H9 (cell line): ENCODE measurements at places on chromosomes 2 and 18. TPM values are rescaled to one million over a fixed set of nuclear protein-coding genes. Genes with fewer than 3 reads are reported as not detected.

GRCh38 chr2:119290859-119291587 is 67.4 kb downstream of the STEAP3 start:
- peak; percentile 94 for DNase-seq

DNA sequence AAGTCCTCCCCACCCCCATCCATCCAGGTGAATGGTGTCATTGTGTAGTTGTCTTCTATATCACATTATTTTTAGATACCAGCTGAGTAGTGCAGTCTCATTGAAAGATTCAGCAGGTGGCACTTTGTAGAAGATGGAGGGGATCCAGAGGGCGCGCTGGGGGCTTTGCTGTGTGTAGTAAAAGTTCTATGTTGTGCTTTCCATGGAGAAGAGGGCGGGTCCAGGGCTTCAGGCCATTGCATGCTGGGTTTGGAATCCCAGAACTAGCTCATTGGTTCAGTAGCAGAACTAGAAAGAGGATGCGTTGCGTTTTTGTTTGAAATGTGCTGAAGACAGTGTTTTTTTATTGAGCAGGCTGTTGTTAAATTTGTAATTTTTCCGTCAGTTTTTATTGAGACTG is 120.0 kb downstream of the MAP4K4 start:
- DNase-seq = no peak

- DNase-seq = no peak
These were observed 588.0 kb upstream of the NRXN1 start for GRCh38 chr2:51619961-51620360.

DNA sequence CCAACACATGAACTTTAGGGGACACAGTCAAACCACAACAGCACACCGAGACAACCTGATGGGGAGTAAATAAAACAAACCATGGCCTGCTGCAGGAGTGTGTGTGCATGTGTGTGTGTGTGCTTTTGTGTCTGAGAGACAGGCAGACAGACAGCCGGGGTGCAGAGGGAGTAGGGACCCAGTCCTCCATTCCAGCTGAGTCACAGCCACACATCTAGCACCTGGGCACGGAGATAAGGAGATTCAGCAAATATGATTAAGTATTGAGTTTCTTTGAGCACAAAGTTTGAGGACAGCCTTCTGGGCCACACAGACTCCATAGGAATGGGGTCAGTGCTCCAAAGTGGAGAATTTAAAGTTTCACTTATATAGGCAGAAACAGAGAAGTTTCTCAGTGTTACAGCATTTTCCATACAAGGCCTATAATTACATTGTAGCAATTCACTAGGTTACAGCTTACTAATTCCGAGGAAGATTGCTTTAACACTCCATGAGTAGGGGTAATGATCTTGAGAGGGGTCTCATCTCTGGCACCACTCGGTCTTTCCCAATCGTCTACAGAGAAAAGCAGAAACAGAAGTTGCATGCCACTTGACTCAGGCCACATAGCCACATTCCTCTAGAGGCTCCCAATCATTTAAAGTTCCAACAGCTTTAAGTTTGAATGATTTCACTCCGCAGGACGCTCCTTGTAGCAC is 30.8 kb upstream of the PRLH start:
- DNase-seq = no peak

GRCh38 chr2:207337234-207338219 is 171.8 kb upstream of the KLF7 start:
- DNase-seq = no peak

DNA sequence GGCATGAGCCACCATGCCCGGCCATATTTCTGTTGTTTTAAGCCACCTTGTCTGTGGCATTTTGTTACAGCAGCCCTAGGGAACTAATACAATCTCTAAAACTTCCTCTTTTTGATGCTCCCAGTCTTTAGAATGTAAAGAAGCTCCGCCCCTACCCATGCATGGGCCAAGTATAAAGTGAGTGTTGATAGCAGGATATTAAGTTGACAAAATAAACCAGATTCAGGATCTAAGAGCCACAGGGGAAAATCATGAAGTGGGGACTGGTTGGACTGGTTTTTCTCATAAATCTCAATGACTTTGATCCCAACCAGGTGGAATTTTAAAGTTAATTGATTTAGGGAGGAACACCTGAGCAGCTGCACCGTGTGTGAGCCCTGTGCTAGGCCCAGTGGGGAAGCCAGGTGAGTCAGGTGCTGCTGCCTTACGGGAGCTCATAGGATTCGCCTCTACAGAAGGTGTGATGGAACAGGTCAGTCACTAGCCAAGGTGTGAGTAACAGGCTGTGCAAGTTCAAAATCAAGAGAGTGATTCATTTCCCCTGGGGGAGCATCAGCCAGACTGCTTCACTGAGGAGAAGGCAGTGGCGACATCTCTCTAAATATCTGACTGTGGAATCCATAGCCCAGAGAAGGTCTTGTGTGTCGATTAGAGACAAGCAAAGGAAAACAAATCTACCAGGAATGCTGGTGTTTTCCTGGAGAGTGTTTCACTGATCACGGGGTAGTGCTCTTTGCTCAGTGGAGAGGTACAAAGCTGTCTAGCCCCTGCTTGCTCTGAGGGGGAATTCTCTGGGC is 63.0 kb upstream of the MSH2 start:
- DNase-seq = no peak

- DNase-seq = no peak
These were observed 980 bp upstream of the RNPEPL1 start for GRCh38 chr2:240567137-240567871.

NMUR1 gene
- 0.13 and 0.20 TPM in 2 replicates for total RNA-seq

GRCh38 chr2:237585590-237586221 is 4.8 kb downstream of the RAB17 start:
- no peak for DNase-seq

GRCh38 chr2:149562324-149562723 is 25.3 kb downstream of the MMADHC start:
- no peak for DNase-seq

- DNase-seq = no peak
These were observed 28.8 kb downstream of the SETBP1 start for GRCh38 chr18:44709307-44710126.

DNA sequence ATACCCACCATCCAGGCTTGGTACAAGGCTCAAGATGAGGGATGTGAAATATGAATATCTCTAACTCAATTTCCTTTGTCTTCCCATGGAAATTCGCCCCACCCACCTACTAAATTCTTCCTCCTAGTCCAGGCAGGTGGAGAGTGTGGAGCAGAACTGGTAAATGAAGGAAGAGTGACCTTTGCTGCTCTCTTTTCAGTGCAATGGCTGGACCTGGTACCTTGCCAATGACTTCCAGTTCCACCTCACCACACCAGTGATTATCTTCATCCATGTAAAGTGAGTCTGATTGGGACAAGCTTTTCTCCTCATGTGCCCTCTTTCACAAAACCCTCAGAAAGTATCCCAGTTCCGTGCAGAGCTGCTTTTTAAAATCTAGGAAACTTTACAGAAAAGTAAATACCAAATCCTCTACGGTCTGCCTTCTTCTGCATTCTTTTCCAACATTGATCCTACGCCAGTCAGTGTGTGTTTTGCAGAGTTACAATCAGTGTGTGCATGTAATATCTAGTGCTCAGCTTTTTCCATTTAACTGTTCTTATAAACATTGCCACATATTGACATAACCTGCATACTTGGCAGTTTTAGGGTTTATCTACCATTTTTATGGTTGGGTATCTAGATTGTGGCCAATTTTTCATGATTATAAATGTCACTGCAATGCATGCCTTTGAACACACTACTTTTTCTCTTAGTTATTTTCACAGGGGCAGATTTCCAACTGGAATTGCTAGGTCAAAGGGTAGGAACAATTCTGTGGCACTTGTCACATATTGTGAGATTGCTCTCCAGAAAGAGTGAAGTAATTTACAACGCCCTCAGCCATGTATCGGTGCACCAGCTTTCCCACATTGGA is 86.5 kb upstream of the SEC11C start:
- DNase-seq = no peak

HOXD12 gene
- total RNA-seq = not detected in 2 replicates

AQP12A gene
- total RNA-seq = not detected in 2 replicates

LOXHD1 gene
- total RNA-seq = 0.07 and 0.11 TPM in 2 replicates

EMILIN1 gene
- total RNA-seq = 1.2 and 1.8 TPM in 2 replicates

SPEG gene
- total RNA-seq = 23.7 and 25.2 TPM in 2 replicates

- peak; percentile 5 for DNase-seq
These were observed 11.3 kb upstream of the ID2 start for GRCh38 chr2:8670580-8670979.

RUFY4 gene
- total RNA-seq = 0.44 and 0.66 TPM in 2 replicates
